ENCODE measurements at places on chromosomes 5 and 9.

- no peak for DNase-seq
These were observed 964.9 kb upstream of the C9orf72 start for GRCh38 chr9:28538132-28538531.

GRCh38 chr9:116223926-116224325, 70.3 kb downstream of the PAPPA start:
- DNase-seq = no peak

- DNase-seq = no peak
These were observed 9.8 kb downstream of the GCNT4 start for GRCh38 chr5:75042522-75042921.

DNA sequence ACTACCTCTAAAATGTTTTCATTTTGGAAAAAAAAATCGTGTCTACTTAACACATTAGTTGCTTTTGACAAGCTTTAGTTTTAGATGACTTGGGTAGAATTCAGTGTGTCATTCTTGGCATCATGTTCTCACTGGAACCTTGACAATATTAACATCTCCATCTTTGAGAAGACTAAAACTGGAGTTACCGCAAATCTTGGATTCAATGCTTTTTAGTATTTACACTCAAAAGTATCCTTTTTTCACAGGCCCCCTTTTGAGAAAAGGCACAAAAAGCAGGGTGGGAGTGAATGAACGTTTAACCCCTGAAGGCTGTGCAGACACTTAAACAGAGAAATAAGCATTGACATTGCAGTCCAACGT, 549.1 kb downstream of the CSNK1G3 start:
- no peak for DNase-seq

GRCh38 chr5:141668601-141669265, 13.3 kb downstream of the ARAP3 start:
- DNase-seq = no peak

DNA sequence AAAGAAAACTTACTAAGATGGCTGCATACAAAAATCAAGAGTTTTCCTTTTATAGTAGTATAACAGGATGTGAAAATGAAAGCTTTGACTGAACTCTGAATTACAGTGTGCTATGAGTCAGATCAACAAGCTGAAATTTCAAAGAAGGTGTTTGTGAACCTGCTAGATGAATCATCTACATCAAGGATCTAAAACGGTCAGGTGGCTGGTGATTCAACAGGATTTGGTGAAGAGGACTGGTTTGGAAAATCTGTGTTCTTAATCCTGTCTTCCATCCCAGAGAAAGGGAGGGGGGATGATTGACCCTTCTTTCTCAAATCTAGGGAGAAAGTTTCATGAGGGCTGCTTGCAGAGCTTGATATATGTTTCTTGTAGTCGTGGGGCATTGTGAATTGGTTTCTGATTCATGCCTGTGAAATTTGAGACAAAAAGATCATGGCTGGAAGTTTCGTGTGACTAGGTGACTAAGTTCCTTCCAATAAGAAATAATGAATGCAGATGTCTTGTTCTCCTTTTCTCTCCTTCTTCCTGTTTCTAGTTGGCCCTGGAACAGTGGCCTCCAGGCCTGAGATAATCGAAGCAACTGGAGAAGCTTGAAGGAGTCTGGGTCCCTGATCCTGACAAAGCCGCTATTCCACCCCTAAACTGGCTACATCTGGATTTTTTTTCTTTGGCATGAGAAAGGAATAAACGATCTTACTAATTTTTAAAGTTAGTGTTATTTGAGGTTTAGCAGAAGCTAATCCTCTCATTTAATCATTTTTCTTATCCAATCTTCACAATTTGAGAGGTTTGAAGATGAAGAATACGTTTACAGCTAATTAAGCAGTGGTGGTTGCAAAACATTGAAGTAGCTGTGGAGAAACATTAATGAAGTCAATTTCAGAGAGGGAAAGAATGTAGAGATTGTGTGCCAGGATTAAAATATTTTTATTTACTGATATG, 67.2 kb downstream of the MRPS30 start:
- DNase-seq = no peak

GRCh38 chr5:126369995-126370731, 53.0 kb upstream of the GRAMD2B start:
- DNase-seq = no peak

GRCh38 chr5:68265347-68265746, 49.8 kb downstream of the PIK3R1 start:
- DNase-seq = no peak

DNA sequence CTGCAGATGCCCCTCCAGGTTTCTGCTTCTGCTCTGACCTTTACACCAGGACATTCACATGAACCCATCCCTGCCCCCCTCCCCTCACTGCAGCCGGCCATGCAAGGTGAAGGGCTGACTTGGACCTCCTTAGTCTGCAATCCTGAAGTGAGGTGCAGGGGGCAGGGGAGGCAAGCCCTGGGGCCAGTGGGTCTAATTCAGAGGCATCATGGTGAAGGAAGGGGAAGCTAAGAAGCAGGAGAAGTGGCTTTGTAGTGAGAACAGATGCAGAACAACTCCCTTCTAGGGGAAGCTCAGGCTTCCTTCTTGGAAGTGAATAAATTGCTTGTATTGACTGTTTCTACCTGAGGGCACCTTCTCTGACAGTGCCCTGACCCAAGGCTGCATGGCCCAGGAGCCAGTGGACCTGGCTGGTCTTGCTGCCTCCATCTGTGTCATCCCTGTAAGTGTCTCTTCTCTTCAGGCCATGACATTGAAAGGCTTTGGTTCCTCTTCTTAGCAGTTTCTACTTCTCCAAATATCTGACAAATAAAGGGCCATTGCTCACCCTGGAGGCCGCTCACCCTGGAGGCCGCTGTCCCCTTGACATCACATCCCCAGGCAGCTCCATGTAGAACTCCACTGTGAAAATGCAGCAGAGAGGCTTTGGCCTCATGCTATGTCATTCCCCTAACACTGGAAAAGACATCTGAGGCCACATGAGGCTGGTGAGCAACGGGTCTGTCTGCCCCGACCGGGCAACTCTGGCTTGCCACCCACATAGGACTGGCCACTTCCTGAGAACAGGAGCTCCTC, 55.3 kb downstream of the GADD45G start:
- no peak for DNase-seq

GRCh38 chr9:109117856-109118807, 1.6 kb downstream of the TMEM245 start:
- DNase-seq = no peak

DNA sequence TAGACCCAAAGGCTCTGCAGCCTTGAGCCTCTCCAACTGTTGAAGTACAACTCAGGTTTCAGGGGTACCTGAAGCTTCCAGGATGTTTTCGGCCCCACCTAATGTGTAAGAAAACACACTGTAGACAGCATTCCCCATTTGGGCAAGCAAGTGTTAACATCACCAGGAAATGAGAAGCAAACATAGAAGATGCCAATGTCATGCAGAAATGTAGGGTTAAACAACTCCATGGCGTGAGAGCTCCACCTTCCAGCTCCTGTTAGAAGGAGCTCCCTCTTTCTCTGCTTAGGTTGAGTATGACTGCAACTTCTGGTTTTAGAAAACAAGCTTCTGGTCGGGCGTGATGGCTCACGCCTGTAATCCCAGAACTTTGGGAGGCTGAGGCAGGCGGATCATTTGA, 31.0 kb upstream of the DENND1A start:
- no peak for DNase-seq

DNA sequence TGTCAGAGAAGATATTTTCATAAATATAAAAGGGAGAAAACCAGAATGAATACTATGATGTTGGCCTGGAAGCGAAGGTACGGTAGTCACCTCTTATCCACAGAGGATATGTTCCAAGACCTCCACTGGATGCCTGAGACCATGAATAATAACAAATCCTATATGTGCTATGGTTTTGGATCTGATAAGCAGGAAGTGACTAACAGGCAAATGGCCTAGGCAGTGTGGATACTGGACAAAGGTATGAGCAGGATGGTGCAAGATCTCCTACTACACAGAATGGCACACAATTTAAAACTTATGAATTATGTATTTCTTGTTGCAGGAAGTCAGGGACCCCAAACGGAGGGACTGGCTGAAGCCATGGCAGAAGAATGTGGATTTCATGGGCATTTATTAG, 48.2 kb downstream of the ADAMTS12 start:
- no peak for DNase-seq

GRCh38 chr5:59654691-59655090, 238.8 kb downstream of the PDE4D start:
- DNase-seq = no peak

DNA sequence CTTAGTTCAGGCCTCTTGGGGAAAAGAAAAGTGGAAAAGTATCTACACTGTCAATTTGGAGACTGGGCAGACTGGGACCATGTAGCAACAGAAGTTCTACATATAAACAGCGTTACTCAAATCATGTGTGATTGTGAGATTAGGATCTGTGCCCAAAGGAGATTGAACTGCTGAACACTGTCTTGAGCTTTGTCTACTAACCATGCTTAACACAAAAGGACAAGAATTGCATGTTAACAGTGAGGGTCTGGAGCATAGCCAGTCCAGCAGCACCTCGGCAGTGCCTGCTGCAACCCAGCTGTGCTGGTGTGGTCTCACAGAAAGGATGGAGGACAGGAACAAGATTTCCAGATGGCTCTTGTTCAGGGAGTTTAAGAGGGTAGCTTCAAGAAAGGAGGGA, 5.7 kb downstream of the PAM start:
- no peak for DNase-seq

Measured in stimulated activated CD4-positive, alpha-beta T cell treated with anti-CD3 and anti-CD28 coated beads, Interleukin-15, amount 100 ng/mL, for 1 hour (primary cell).